ENCODE measurements at places on chromosomes 13 and 19.

DNA sequence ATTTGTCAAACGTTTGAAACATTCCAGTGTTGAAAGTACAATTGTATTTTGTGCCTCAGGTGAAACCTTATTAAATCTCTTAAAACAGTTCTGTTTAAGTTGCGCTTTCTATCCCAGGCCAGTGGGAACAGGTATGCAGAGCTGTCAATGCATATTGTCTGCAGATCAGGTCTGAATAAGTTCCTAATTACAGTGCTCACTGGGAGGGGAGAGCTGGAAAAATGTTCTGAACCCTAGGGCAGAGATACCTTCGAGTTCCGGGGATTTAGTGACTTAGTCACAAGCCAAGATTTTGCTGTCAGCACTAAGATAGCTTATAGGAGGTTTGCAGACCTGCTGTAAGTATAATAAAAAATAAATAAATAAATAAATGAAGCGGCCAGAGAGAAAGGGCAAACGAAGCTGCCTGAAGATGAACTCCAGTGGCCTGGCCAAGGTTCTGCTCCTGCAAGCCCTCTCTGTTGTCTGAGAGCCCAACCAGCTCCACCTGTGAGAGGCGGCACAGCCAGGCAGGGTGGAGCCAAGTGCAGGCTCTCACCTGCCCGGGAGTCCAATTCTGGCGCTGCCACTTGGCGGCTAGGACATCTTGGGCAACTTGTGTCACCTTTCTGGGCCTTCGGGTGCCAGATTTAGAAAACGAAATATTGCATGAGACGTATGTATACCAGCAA lies 97.9 kb upstream of the SLC7A1 start:
- no peak for DNase-seq

- DNase-seq = no peak
These were observed 361.6 kb downstream of the KLF12 start for GRCh38 chr13:73772449-73773167.

GRCh38 chr13:111484959-111485358 lies 164.5 kb downstream of the TEX29 start:
- DNase-seq = no peak

GRCh38 chr13:26679411-26680122 lies 81.0 kb downstream of the GPR12 start:
- no peak for DNase-seq

GRCh38 chr19:40416918-40417642 lies 3.9 kb upstream of the PRX start:
- DNase-seq = no peak

GRCh38 chr13:31967155-31967554 lies 64.4 kb upstream of the FRY start:
- no peak for DNase-seq

GRCh38 chr19:47239152-47239551 lies 8.2 kb upstream of the BBC3 start:
- no peak for DNase-seq

GRCh38 chr19:41591951-41592562 lies 16.1 kb downstream of the CEACAM21 start:
- no peak for DNase-seq

DNA sequence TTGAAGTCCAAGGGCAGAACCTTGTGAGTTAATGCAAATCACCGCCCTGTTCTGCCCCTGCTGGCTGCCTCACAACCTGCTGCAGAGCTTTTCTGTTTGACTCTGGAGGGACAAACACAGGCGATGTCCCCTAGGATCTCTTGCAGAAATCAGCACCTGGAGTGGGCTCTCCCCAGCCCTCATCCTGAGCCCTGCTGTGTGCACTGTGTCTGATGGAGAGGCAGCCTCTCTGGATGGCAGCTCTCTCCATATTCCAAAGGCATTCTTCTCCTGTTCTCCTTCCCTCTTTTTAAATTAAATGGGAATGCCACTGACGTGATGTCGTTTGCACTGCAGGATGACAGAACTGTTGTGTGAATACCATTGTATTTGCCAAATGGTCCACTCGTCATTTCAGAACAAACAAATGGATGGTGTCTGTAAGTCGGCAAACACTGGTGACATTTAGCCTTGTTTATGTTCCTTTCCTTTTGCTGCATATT lies 184.1 kb downstream of the ZNF536 start:
- no peak for DNase-seq

DNA sequence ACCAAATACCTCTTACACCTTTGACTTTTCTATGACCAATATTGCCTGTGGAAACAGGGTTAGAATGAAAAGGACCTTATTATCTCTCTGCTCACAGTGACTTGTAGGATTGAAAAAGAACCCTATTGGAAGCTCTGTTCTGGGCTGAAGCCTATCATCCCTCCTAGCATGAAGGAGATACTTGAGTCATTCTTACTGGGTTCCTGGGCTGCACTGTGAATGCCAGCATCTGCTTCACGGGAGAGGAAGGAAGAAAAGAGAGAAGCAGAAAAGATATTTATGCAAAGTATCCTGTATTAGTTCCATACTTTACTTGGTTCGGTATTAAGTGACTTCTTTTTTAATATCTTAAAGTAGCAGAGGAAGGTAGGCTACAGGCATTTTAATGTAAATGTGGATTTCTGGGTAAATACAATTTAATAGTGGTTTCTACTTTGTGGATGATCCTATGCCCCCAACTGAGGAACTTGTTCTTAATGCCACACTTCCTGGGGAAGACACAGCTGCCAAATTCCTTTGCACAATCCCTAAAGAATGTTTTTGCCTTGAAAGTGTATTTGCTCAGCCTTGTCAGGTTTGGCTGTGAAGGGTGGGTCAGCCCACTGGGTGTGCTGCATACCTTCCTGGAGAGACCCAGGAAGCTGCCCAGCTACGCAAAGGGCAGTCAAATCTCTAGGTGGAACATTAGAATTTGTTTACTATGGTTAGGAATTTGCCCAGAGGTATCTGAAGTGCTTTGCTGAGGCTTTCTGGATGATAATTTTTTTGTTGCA lies 13.7 kb upstream of the SCEL start:
- no peak for DNase-seq

DNA sequence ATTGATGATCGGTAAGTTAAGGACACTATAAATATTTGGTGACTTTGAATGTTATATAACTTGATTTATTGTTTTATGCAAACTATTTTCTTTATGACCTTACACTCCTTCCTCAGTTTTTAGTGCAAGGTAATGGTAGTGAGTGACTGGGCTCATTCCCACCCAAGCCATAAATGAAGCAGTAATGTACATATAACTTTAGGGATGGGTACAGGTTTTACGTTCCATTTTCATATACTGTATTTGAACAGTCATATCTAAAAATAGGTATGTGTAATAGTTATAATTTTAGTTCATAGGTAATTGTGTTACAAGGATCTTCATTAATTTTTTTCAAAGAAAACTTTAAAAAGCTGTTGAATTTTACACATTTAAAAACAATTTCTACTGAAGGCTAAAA lies 101.0 kb downstream of the PDS5B start:
- no peak for DNase-seq

- DNase-seq = no peak
These were observed 31.9 kb downstream of the ANKRD10 start for GRCh38 chr13:110882972-110883371.
